ENCODE measurements at places on chromosomes 3 and 15.
A peak's percentile ranks its signal among the peaks of the same experiment; 100 is the strongest.

DNA sequence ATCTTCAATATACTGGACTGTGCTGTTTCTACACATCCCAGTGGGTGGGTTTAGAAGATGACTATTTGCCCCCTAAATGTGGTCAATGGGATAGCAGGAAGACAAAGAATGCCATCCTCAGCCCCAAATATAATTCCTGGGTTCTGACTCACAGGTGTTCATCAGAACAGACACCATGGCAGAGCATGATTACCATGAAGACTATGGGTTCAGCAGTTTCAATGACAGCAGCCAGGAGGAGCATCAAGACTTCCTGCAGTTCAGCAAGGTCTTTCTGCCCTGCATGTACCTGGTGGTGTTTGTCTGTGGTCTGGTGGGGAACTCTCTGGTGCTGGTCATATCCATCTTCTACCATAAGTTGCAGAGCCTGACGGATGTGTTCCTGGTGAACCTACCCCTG is 3.0 kb downstream of the CXCR6 start:
- no peak for DNase-seq

- no peak for DNase-seq
Measured at GRCh38 chr3:52310861-52311575, 5.1 kb upstream of the DNAH1 start.

- DNase-seq, result peak; percentile 66
Measured at GRCh38 chr15:92343924-92344643, 49.6 kb upstream of the ST8SIA2 start.

DNA sequence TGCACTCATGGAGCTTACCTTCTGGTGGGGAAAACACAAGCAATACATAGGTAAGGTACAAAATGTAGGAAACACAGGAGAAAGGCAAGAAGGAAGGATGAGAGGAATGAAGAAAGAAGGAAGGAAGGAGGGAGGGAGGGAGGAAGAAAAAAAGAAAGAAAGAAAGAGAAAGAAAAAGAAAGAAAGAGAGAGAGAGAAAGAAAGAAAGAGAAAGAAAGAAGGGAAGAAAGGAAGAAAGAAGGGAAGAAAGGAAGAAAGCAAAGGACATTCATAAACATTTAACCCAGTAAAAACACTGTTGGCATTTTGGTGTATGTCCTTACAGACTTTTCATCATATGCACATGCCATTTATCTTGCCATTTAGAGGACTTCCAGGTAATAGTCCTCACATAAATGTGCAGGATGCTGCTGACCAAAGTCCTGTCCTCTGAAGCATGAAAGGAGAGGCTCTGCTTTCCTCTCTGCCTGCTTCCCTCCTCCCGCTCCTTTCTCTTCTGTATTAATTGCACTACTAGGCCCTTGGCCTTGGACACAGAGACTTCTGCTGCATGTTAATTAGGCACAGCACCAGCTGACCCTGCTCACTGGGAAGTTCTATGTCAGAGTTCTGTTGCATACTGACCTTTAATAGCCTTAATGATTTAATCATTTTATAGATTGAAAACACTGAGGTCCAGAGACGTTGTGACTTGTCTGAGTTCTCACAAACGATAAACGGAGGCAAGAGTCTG is 29.7 kb upstream of the NDUFB4 start:
- DNase-seq, result no peak
